ENCODE measurements at places on chromosomes 1 and 21.
A peak's percentile ranks its signal among the peaks of the same experiment; 100 is the strongest.

GRCh38 chr1:186978596-186979556, 150.1 kb downstream of the PLA2G4A start:
- DNase-seq, result no peak

- no peak for DNase-seq
Measured at GRCh38 chr1:67898033-67898726, 64.9 kb upstream of the GNG12 start.

GRCh38 chr1:25648681-25649440, 32.3 kb downstream of the MAN1C1 start:
- DNase-seq, result no peak

GRCh38 chr1:153790313-153790965, 15.2 kb downstream of the SLC27A3 start:
- DNase-seq, result peak; percentile 97

- DNase-seq, result peak; percentile 89
Measured at GRCh38 chr1:44031252-44032169, at the start of gene SLC6A9. SLC6A9 (minus strand) TSS chr1:44031462; CDS start chr1:44024277, 7,185 bp downstream.

DNA sequence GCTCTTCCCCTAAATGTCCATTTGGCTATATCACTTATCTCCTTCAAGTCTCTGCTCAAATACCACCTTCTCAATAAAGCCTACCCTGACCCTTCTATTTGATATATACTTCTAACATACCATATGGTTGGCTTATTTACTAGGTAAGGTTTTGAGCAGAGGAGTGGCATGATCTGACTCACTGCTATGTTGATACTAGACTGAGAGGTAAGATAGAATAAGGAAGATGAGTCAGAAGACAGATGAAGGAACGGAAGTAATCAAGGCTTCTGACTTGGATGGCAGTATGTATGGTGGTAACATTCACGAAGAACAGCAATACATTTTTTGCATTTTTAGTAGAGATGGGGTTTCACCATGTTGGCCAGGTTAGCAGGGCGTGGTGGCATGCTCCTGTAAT, 4.8 kb upstream of the HRNR start:
- no peak for DNase-seq

- DNase-seq, result no peak
Measured at GRCh38 chr1:246681900-246682895, 42.0 kb upstream of the SCCPDH start.

GRCh38 chr1:175656416-175656815, 87.0 kb downstream of the TNR start:
- no peak for DNase-seq

GRCh38 chr1:79792219-79792930, 785.8 kb upstream of the ADGRL4 start:
- no peak for DNase-seq

DNA sequence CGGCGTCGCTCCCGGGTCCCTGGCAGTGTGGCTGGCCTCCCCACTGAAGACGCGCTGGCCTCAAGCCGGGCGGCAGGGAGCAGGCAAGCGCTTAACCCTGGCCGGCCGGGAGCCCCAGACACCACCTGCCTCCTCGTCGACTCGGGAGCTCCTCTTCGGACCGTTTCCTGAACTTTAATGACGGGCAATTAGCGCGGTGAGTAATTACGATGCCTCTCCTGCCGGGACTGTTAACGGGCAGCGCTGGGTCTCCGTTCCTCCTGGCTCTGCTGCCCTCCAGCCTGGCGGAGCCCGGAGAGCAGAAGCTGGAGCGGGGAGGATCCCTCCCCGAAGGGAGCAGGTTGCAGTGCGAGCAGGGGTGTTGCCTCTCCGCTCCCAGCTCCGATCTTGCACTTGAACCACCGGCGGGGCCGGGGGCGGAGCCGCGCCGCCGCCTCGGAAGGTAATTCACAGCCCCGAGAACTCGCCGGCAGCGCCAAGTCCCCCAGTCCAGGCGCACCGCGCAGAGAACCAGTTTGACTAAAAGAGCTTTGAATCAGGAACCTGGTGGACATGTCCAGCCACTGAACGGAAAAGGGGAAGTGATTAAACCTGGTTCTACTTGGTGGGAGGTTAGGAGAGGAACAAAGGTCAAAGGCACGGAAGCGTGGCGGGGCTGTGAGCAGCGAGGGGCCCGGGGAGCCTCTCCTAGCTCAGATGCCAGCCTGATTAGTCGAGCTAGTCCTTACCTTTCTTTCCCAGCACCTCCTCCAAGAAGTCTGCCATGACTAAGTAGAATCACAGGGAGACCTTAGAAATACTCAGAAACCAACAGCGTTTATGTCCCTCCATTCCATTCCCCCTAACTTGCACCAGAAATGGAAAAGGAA, 18.3 kb upstream of the PLEKHA6 start:
- no peak for DNase-seq

DNA sequence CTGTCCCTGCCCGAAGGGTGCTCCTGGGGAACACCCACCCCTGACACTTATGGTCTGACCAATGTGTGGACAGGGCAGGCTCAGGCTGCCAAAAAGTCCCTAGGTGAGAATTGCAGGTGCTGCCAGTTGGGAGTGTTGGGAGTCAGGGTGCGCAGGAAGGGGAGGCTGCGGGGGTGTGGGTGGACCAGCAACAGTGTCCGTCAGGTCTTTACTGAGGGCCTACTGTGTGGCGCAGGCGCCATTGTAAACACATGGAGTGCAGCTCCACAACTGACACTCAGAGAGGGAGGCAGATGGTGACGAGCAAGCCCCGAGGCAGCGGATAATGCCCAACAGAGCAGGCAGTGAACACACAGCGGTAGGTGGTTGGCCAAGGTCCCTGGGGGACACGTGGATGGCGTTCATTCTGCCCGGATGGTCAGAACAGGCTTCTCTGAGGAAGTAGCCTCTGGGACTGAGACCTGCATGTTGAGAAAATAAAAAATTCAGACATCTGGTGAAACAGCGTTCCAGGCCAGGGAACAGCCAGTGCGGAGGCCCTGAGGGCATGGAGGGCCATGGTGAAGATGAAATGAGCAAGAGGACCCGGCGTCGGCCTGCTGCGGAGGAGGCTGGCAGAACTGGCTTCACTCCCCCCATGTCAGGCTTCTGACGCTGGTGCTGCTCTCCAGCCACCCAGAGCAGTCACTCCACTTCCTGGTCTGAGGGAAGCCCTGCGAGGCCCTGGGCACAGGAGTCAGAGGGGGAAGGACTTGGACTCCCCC, 136.2 kb upstream of the ZBTB40 start:
- no peak for DNase-seq

DNA sequence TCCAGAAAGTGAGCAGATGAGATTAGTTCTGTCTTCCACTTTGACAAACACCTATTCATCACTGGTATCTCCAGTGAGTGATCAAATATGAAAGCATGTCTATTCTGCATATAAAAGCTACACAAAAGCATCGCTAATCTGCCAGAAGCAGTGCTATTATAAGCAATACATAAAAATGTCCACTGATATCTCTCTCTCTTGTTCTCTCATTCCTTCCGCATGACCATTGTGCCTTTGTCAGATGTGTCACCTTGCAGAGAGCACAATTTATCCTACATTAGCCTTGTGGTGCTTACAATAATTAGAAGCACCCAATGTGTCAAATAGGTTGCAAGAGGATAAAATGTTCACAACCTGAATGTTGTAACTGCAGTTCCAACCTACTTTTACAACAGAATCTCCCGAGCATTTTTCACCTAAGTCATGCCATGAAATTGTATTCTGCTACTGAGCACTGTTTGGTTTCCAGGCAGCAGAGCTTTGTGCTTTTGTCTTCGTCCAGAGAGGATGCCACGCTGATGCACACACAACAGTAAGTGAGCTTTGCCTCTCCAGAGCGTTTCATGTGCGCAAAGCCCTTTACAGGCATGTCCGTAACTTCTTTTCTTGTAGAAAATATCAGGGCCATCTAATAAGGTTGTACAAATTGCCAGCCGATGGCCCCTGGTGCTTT, 198.7 kb upstream of the PLD5 start:
- DNase-seq, result no peak

GRCh38 chr1:91611483-91611917, 110.8 kb downstream of the CDC7 start:
- no peak for DNase-seq

DNA sequence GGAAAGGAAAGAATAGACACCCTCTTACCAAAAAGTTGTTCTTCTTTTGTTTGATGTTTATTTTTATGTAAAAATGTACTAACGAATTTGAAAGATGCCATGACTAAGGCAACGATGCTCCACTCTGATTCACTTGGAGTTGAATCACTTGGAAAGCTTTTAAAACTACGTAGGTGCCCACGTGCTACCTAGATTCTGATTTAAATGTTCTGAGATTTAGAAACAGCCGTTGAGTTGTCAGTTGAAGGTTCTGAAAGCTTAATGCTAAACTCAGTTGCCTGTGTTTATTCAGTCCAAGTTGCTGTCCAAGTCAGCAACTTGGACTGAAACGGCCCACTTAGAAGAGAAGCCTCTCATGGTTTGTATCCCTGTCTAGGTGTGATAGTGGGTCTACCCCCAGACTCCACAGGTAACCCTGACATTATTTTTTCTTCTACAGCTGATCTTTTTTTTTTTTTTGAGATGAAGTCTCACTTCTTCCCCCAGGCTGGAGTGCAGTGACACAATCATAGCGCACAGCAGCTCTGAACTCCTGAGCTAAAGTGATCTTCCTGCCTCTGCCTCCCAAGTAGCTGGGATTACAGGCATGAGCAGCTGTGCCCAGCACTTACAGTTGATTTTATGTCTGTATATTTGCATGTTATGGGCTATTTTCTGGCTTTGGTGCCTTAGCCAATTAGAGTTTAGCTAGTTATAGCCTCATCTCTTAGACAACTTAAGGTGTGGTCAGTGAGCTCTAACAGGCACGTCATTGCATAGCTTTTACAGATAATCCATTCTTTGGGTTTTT, 1.4 kb upstream of the VAMP4 start:
- no peak for DNase-seq

DNA sequence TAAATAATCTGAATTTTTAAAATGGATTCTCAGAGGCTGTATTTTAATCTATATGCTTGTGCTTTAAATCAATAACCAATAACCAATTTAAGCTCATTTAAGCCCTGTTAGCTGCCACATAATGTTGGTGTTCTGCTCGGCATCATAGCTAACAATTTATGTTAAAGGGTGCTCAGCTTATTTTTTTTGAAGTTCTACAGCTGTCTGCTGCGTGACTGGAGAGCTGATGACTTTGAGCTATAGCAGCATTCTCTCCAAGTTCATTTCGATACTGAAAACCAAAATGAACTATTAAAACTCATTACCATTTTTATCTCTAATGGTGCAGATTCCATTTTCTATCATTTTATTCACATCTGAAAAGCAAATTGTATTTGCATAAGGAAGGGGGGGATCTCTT, 357.8 kb downstream of the AJAP1 start:
- no peak for DNase-seq

GRCh38 chr1:119779869-119780356, 11.2 kb upstream of the HMGCS2 start:
- DNase-seq, result no peak

GRCh38 chr1:118989006-118989815, 1.1 kb upstream of the TBX15 start:
- DNase-seq, result peak; percentile 77

DNA sequence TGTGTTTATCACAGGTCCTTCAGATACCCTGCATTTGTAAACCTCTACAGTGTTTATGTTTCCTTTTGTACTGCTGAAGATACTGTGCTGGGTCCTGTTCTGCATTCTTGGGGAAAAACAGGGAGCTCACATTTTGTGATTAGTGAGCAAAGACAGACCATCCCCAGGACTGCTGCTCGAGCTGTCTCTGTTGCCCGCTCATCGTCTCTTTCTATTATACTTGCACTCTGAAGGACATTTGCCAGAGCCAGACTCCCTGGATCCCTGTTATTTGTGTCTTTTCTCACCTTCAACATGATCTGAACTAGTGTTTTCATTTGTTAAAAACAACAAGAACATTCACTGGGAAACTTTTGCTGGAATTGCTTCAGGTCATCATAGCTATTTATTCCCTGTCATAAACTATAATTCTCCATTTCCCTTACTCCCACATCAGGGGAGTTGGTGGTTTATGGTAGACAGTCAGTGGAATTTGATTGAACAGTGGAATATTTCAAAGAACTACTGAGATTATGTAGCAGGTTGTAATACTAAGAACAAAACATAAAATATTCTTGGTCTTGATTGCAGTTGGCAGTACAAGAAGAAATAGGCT, 53.0 kb downstream of the PRRX1 start:
- no peak for DNase-seq

DNA sequence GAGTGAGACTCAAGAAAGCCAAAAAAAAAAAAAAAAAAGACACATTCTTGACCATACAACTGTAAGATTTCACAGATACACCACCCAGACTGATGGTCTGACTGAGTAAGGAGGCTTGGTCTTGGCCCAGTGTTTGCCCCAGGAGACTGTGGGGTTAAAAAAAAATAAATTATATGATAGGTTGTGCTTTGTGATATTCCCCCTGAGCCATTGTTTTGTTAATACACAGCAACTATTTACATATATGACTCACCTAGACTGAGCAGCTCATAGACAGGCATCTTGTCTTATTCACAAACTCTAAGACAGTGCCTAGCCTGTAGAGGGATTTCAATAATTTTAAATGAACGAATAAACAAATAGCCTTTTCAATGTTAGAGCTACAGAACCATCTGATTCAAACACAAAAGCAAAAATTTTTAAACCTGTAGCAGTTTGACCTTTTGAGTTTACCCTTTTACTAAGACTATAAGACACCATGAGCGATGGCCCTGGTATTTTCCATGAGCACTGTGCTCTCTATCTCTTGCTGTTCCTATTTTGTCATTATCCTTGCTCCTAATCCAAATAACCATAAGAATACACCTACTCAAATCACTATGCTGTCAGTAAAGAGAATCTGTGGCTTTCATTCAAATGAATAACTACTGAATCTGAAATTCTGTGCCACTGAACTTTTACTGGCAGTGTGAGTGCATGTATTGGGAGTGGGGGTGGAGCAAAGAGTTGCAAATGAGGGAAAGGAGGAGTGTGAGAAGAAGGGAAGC, 199.4 kb upstream of the PTBP2 start:
- no peak for DNase-seq

- DNase-seq, result no peak
Measured at GRCh38 chr1:86862920-86863319, 51.0 kb downstream of the SELENOF start.

GRCh38 chr1:214264196-214264595, 16.8 kb upstream of the SMYD2 start:
- DNase-seq, result no peak

- DNase-seq, result no peak
Measured at GRCh38 chr21:35507181-35507759, 458.2 kb upstream of the RUNX1 start.

- no peak for DNase-seq
Measured at GRCh38 chr1:220890602-220891001, 11.4 kb downstream of the HLX start.

DNA sequence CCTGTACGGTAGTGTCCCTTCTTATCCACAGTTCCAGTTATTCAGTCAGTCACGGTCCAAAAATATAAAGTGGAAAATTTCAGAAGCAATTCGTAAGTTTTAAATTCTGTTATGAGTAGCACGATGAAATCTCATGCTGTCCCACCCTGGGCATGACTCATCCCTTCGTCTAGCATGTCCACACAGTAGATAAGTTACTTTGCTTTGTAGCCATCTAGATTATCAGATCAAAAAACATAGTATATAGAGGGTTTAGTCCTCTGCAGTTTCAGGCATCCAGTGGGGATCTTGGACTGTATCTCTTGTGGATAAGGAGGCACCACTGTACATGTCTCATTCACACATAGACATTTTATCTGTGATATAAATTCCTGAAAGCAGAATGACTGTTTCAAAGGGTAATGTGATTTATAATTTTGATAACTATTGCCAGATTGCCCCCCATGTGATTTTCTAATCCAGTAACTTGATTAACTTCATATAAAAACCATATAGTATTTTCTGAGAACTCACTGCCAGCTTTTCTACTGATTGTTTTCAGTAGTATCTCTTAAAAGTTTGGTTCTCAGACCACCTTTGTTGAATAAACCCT, 143.3 kb downstream of the DYRK1A start:
- DNase-seq, result no peak

Measured in tibial artery (tissue), 4 donors.